ENCODE measurements at places on chromosomes 5 and 9.

DNA sequence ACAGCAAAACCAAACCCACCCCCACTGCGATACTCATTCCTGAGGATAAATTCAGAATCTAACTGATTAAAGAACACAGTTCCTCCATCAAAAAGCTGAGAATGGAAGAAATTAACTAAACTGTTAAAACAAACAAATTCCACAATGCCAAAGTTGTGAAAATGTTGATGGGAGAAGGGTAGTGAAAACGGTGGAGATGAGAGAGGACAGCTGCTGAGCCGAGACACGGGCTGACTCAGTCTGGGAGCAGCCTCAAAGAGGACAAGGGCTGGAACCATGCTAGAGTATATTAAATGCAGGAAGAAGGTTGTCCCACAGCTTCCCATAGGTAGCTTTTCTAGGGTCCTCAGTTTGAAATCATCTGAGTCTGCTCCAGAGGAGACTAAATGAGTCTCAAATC, 14.3 kb downstream of the ADAMTS12 start:
- DNase-seq, result no peak

DNA sequence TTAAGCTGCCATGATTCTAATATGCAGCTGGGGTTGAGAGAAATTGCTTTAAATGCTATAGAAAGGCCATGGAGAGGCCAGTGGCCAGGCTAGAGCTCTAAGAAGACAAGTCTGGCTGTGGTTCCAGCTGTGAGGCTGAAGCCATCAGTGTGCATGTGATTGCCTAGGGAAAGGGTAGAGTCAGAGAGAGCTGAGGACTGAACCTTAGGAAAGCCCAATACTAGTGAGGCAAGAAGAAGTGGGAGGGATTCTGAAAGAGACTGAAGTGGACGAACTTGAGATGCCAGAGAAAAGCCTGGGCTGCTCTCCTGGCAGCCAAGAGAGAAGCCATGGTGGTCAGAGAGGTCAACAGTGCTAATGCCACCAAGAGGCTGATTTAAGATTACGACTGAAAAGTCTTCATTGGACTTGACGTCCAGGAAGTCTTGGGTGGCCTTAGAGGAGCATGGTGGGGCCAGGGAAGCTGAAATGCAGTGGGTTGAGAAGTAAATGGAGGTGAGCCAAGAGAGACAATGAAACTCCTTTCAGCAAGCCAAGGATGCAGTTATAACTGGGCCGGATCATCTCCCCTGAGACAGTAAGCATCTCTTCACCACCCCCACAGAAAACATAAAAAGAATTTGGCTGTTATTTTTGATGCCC, 133.2 kb downstream of the TMEM174 start:
- no peak for DNase-seq

DNA sequence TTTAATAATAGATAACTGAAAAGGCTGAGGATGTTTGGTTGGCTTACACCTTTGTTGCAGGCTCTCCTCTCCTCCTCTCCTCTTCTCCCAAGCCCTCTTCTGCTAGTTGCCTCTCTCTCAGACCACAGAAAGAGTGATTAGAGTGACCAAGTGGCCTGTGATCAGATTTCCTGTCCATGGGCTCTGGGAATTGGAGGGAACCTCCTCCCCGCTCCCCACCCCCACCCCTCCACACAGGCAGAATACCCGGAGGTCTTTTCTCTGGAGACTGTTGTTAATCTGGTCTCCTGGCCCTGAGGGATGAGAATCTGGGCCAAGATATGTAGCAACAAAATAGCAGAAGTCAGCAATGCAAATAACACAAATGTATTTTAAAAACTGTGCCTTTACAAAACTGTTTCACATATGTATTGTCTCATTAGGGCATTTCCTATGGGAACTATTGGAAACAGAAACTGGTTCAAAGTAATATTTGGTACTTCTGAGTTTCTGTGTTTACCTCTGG, 361.3 kb downstream of the NR2F1-AS1 start:
- no peak for DNase-seq

- peak; percentile 71 for DNase-seq
These were observed 679 bp upstream of the KDM4C start for GRCh38 chr9:6757132-6757455.

- DNase-seq, result no peak
These were observed 13.2 kb downstream of the TMEM8B start for GRCh38 chr9:35842020-35842745.

GRCh38 chr5:54760182-54760935, 225.0 kb downstream of the ESM1 start:
- DNase-seq, result no peak

- DNase-seq, result no peak
These were observed 94.4 kb downstream of the ANKH start for GRCh38 chr5:14777187-14777586.

GRCh38 chr5:147756566-147756965, 26.0 kb downstream of the JAKMIP2 start:
- DNase-seq, result peak; percentile 34

- DNase-seq, result peak; percentile 85
These were observed 610 bp downstream of the PSIP1 start for GRCh38 chr9:15509931-15510788.

GRCh38 chr9:107975426-107976010, 485.9 kb upstream of the KLF4 start:
- no peak for DNase-seq

Data from NCI-H146 (cell line).